ENCODE measurements at places on chromosomes 3 and 15. TPM values are rescaled to one million over a fixed set of nuclear protein-coding genes. Genes with fewer than 3 reads are reported as not detected.

DNA sequence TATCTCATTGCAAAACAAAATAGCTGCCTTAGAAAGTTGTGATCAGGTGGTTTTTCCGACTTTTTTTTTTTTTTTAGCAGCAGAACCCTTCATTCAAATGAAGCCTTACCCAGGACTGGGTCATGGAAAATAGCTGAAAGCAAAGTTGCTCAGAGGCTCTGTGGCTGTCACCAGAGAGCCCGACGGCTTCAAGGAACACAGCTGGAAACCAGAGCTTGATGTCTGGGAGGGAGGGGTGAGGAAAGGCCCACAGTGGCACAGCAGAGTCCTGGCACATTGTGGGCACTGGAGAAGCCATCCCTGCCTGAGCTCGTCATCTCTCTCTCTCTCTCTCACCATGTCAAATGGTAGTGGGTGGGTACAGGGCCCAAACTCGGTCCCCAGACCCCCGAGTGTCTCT is 77.5 kb downstream of the RPN1 start:
- DNase-seq = no peak

- DNase-seq = no peak
Measured at GRCh38 chr15:69634860-69635259, 182.2 kb downstream of the RPLP1 start.

DNA sequence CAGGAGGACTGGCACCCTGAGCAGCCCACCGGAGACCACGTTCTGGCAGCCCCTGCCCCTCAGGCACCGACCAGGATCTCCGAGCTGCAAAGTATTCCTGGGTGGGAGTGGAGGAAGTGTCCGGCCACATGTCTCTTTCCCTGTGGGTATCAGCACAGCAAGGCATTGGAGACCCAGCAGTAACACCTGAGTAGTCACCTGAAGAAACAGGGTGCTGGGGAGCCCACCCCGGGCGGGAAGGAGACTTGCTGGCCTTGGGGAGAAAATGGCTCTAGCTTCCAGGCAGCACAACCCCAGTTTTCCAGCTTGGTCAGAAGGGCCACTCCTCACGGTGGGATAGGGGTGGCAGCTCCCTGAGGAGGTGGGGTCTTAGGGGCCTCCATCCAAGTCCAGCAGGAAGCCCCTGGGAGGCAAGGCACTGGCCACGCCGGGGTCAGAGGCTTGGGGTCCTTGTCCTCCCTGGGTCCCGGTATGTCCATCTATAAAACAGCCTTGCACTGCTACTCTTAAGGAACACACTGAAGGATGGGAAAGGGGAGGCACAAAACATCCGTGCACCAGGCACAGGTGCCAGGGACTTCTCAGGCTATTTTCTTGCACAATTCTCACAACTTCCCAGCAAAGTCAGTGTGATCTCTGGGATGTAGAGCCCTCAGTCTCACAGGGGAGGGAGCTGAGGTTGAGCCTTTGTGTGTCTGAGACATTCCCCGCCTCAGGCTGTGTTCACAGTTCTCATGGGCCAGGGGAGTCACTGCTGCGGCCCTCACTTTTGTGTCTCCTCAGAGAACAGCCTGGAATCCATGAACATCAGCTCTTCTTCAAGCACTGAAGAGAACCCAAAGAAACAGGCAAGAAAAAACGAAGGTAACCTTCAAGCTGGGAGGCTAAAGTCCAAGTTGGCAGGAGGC is 11.9 kb downstream of the CFAP100 start:
- DNase-seq = no peak

The ILDR1 gene
- 2.2 TPM for polyA plus RNA-seq

The ARL14 gene
- polyA plus RNA-seq = 5.8 TPM

Data from pancreas (tissue), 10 donors.